ENCODE measurements at places on chromosomes 16 and 17.

DNA sequence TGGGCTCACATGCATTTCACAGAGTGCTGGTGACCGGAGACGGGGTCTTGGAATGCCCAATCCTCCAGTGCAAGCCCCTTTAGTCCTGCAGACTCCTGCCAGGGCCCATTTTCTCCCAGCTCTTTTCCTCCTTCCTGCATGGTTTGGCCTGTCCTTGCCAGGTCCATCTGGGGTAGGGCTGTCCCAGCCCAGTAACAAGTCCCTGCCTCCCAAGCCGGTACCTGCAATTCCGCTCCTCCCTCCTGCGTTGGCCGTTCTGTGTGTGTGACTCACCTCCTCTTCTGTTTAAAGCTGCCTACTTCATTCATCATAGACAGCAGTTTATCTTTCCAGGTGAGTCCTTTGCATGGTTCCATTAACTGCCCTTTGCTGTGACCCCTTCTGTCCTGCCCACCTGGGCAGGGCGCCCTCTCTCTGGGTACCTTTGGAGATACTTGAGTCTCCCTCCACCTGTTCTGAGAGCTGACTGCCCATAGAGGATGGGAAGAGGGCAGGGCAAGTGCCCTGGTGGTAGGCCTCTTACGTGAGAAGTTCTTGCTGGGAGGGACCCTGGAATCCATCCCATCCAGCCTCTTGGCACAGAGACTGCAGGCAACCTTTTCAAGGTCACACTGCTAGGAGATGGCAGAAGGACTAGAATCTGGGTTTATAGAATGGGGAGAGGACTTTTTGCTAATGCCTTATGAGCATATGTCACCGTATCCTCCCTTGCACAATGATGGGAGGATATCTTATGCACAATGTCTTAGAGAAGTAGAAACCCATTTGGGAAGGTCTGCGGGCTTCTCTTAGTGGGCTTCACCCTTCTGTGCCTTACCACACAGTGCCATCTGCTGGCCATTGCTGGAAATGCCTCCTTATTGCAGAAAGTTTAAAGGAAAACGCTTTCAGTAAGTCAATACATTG, 29.7 kb upstream of the LGALS9 start:
- peak; percentile 81 for DNase-seq

GRCh38 chr17:73463821-73464220, 152.0 kb upstream of the CDC42EP4 start:
- DNase-seq = no peak

DNA sequence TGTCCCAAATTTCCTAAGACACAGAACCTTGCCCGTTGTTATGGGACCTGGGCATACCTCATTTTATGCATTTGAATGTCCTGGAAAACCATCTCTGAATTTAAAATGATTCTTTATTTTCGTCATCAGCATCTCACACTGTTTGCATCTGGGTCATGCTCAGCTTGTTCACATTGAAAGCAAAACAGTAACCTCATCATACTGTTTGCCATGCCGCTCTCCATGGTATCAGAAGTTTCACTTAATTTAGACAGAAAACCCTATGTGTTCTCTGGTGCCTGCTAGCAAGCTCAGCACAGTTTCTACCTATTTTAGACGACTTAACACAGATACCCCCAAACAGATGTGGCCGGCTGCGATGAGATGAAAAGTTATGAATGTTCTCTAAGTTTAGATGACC, 292.1 kb downstream of the SNX29 start:
- no peak for DNase-seq

DNA sequence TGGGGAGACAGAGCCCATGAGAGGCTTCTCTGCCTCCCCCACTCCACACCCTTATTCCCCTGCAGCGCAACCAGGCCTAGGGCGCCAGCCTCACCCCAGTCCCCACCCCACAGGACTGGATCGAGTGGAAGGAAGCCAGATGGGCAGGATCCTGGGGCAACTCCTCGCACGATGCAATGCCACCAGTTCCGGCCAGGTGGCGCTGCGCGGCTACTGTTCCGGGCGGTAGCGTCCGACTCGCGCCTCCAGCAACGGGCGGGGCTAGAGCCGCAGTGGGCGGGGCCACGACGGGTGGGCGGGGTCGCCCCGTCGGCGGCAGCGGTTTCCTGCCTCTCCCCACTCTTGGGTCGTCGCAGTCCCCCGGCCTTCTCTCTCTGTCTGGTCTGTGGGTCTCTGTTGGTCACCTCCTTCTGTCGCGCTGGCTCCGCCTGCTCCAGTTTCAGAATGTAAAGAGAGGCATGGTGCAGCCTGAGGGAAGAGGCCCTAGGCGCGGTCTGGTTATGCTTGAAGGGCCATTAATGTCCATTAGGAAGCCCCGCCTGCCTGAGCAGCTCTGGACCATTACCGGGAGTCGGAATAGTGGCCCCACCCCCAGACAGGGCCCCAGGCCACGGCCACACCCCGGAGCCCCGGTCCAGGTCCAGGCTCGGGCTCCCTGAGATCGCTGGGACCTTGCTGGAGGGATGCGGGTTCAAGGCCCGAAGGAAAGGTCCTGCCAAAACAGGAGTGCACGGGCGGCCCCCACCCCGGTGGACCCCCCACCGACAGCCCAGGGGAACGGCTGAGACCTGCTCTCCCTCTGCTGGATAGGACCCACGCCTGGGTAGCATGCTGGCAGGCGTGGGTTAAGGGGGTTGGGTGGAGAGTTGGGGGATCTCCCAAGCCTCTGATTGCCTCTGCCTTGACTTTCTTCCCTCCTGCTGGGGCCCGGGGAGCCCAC, 3.3 kb upstream of the NHERF2 start:
- peak; percentile 93 for DNase-seq

DNA sequence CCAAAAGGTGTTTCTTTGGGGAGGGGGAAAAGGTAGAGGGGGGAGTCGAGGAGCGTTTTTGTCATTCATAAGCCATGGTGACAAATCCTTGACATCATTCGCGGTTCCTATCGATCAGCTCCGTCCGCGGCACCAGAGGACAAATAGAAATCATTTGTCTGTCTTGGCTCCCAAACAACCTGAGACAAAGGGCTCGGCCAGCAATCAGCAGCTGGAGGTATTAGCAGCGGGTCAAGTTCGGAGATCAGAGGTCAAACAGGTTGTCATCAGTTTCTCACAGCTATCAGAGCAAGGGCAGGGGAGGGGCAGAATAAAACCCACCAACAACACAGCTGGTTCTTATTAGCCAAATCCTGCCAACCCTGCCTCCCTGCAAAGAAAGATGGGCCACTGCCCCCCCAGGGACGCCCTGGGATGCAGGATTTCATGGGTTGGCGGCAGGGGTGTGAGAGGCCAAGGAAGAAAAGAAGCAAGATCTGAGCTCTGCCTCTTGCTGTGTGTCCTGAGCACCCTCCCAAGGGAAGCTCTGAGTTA, 145.3 kb upstream of the LHX1 start:
- no peak for DNase-seq

All from CD4-positive, alpha-beta T cell treated with Interleukin-4 for 1 hour (primary cell).